ENCODE measurements at places on chromosomes 2 and 18.
A peak's percentile ranks its signal among the peaks of the same experiment; 100 is the strongest.

DNA sequence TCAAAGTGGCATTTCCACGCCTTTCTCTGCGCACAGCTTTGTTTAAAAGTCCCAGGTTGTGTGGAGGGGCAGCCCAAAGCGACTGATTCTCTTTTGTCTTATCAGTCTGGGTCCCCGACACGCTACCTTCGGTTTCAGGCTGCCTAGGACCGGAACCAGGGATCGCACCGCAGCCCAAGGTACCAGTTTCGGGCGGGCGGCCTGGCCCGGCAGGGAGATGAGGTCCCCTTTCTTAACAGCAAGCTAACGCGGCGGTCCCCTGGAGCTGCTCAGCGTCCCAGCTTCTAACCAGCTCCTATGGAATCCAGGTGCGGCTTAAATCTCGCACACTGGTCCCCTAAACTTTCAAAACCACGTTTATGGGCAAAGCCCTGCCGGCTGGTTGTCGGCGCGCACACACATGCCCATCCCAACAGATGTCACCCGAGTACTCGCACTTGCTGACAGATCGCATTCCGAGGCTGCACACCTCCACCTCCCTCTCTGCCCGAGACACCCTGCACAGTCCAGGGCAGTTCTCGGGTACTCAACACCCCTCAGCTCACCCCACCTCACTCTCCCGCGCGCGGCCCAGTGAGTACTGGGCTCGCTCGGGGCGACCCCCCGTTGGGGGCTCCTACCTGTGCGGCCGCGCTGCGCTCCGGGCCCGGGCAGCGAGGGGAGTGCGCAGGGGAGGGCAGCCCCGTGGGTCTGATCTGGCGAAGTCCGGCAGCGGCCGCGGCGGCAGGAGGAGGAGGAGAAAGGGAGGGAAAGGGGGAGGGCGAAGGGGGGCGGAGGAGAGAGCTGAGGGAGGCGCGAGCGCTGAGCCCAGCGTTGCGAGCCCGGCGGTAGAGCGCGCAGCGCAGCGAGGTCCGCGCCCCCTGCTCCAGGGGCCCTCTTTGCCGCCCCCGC, at the start of gene EFEMP1:
TSS of gene EFEMP1 (minus strand) at position 692 of the 891 bp plus-strand sequence. CDS start 1,342 bp downstream, outside the sequence.
- DNase-seq, result no peak

GRCh38 chr2:115746151-115746550, 1303.7 kb downstream of the DPP10 start:
- no peak for DNase-seq

GRCh38 chr2:64442801-64443429, 11.0 kb upstream of the LGALSL start:
- no peak for DNase-seq

DNA sequence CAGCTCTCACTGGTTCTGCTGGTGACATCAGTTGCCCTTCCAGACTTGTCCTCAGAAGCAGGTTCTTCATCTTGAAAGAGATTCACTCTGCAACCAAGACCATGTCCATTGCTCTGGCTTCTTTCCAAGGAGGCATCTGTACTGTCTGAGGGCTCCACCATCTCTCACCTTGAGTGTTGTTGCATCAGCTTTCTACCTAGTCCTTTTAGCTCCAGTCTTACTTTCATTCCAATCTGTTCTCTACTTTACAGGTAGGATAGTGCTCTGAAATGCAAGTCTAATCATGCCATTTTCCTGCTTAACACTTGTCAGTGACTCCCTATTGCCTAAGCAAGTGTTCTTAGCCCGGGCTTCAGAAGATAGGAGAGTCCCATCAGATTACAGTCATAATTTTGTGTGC, 117.7 kb downstream of the EN1 start:
- no peak for DNase-seq

- no peak for DNase-seq
Measured at GRCh38 chr2:124996406-124996805, 971.3 kb downstream of the CNTNAP5 start.

DNA sequence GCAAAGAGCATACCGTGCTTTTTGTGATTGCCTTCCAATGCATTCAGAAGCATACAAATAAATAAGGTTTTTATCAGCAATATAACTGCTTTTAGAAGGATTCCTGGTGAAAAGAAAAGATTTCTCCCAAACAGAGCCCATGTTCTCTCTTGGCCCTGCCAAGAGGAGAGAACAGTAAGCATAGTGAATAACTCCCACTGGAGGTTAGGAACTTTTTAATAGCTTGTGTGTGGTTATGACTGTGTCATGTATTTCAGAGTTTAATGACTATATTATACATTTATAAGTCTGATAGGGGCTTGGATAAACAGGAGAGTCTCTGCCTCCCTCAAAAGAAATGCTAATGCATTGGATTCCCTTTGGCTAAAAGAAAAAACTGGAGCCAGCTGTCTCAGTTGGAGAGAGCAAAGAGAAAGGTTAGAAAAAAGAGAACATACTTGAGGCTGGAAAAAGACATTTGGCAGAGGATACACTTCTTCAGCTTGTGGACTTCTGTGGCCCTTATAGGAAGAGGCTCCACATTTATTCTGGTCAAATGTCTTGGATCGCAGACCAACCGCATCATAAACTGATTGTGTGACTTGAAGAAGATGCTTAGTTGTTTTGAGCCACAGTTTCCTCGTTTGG, 63.0 kb upstream of the SPRED2 start:
- no peak for DNase-seq

GRCh38 chr2:8343031-8343430, 338.8 kb upstream of the ID2 start:
- DNase-seq, result no peak

GRCh38 chr18:2570772-2571199, 519 bp downstream of the METTL4 start:
- DNase-seq, result peak; percentile 62

DNA sequence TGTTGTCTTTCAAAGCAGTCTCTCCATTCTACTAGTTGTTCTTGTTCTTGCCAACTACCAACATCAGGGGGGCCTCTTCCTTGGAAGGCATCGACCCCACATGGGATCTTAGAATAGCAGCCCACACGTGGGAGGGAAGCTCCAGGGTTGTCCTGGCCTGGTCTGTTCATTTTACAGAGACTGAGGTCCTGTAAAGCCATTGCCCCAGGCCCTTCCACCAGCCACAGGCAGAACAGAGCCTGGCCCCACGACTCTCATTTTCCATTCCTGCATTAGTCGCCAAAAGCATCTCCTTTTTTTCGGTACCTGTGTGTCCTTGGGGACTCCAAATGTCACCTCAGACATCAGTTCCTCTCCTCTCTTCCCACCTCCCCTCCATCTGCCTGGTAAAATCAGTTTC, 28.0 kb downstream of the CNGA3 start:
- DNase-seq, result no peak

GRCh38 chr2:227504700-227505099, 32.7 kb downstream of the AGFG1 start:
- DNase-seq, result no peak

DNA sequence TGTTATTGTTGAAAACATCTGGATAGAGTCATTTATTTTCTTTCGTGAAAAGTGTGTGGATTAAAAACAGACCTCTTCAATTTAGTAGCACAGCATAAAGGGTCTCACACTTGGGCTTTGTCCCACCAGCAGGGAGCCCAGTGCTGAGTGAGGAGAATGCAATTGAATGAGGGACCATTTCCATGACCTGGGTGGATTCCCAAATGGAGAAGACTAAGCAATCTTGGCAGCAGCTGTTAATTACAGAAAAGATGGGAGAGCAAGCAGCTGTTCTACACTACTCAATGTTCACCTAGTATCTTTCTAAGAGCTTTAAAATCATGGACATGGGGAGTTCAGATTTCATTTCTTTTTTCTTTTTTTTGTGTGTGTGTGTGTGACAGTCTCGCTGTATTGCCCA, 121.8 kb upstream of the FN1 start:
- DNase-seq, result no peak

GRCh38 chr2:198325359-198325758, 521.0 kb downstream of the PLCL1 start:
- no peak for DNase-seq

DNA sequence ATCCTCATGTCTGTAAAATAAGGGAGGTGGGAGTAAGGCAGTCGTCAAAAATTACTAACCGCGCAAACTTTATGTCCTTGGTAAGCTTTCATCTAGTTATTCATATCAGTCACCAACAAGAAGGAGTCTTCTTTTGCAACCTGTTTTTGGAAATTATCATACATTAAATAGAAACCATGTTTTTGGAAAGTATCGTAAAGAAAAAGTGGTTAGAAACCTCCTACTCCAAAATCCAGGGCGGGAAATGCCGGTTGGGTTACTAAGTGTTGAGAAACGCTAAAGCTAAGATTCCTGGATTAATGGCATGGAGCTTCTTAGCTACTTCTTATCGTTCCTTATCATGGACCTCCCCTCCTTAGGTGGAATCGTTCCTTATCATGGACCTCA, 778 bp downstream of the BBS5 start:
- no peak for DNase-seq

DNA sequence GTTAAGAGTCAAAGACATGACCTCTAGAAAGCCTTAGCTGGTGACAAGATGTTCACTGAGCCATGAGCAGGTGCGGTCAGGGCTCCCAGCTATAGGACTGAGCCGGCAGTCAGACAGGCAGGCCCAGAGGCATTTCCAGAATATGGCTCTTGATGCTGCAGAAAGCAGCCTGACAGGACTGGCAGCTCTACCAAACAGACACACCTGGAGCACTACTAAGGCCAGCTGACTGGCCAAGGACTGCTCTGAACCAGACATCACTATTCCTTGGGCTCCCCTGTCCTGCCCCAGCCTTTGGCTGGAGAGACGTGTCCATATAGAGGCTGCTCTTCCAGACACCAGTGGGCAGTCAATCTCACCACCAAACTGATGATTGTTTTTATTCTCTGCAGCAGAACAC, 98.8 kb downstream of the RIF1 start:
- no peak for DNase-seq

GRCh38 chr2:47941936-47942335, 35.6 kb upstream of the FBXO11 start:
- DNase-seq, result no peak

DNA sequence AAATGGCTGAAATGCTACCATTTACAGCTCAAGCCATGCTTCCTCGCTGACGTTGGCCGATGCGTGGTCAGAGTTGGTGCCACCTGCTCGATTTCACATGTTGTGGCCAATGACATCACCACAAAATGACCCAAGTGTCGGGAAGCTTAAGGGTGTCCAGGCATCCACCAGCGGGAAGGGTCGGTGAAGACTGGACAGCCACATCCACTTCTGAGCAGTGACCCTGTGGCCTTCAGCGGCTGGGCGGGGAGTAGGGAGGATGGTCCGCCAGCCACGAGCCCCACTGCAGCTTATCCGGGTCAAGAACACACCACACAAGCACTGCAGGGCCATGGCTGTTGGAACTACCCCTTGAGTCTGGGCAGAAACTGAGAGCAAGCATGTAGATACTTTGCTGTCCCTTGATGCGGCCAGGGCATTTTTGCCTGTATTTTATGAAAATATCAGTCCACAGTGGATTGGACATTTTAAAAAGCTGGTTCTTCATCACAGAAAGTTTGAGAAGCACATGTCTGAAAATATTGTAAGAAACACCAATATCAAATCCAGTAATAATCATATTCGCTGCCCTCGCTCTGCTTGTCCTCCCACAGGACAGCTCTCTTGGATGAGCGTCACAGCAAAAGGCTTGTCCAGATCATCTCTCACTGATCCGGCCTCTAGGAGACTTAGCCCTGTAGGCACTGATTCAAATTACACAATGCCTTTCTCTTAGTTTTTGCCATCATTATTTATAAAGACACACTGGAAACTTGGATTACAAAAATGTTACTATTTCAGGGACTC, 174.0 kb downstream of the TWIST2 start:
- DNase-seq, result no peak

DNA sequence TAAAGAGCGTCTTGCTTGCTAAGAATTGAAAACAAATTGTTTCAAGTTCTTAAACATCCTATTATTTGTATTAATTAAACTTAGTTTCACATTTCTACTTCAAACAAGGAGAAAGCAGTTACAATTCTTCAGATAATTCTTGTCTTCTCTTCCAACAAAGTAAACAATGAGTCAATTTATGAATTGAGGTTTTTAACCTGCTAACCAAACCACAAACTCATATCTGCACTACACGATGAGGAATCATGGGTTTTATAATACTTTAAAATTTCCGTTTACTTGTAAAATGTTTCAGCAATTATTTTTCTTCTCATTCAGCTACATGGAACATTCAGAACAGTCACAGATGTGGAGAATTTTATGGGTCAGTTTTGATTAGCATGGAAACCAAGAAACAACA, 114.2 kb downstream of the SPIRE1 start:
- no peak for DNase-seq

DNA sequence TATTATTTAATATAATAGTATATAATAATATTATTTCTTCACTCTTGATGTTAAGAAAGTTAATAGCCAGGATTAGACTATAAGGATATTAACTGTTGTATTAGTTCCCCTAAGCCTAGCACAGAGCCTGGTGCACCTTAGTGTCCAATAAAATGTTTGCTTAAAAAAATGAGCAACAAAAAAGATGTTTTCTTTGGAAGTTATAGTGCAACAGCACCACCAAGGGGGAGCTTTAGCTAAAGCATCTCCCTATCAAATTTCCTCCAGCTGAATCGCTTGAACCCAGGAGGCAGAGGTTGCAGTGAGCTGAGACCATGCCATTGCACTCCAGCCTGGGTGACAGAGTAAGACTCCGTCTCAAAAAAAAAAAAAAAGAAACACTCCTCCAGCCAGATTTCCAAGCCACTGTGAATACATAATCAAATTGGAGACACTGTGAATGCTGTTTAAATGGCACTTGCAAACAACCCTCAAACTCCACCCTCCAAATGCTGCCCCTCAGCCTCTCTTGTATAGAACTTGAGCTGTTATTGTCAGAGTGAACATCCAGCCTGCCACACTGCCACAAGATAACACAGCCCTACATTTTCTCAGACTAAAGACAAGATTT, 221.9 kb downstream of the DYM start:
- DNase-seq, result no peak

- DNase-seq, result no peak
Measured at GRCh38 chr2:71597756-71598155, 144.4 kb downstream of the DYSF start.

- no peak for DNase-seq
Measured at GRCh38 chr18:72372076-72372475, 172.1 kb downstream of the CBLN2 start.

Data from GM20000 (cell line).